ENCODE measurements at places on chromosomes 7 and 10.
A peak's percentile ranks its signal among the peaks of the same experiment; 100 is the strongest.

GRCh38 chr7:115229401-115230105 is 307.7 kb downstream of the MDFIC start:
- peaks cover 17% of the 10 kb centered on the region for H3K4me1 ChIP-seq
- DNase-seq, result no peak
- no peak overlapping the region for H3K27ac ChIP-seq
- H3K36me3 ChIP-seq, result no peaks in the 10 kb centered on the region
- no peak overlapping the region for H3K4me3 ChIP-seq

DNA sequence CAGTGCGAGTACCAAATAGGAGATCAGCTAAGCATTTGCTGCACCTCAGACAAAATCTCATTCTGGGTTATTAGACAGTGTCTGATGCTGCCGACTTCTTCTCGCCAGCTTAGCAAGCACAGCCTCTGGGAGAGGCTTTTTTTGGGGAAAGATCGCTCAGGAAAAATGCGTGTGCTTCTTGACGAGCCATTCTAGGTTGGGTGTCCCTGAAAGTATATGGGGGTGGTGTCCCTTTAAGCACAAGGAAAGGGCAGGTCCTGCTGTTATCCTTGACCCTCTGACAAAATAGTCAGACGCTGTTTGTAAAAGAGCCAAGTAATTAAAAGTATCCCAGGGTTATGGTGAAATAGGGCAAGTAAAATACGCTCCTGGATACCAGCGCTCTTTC is 540.1 kb upstream of the FZD8 start:
- no peak overlapping the region for H3K4me3 ChIP-seq
- no peaks in the 10 kb centered on the region for H3K27me3 ChIP-seq
- no peaks in the 10 kb centered on the region for H3K36me3 ChIP-seq
- H3K4me1 ChIP-seq, result peaks cover 5% of the 10 kb centered on the region
- no peak for DNase-seq
- no peak overlapping the region for H3K27ac ChIP-seq

GRCh38 chr7:362402-363096 is 72.6 kb downstream of the FOXL3 start:
- peaks cover 45% of the 10 kb centered on the region for H3K4me1 ChIP-seq
- no peaks in the 10 kb centered on the region for H3K36me3 ChIP-seq
- H3K27me3 ChIP-seq, result peaks cover 25% of the 10 kb centered on the region

- peaks cover 58% of the 10 kb centered on the region for H3K36me3 ChIP-seq
- no peak for DNase-seq
- no peak overlapping the region for H3K4me3 ChIP-seq
- no peak overlapping the region for H3K27ac ChIP-seq
- H3K27me3 ChIP-seq, result no peaks in the 10 kb centered on the region
- peaks cover 3% of the 10 kb centered on the region for H3K4me1 ChIP-seq
These were observed 38.8 kb downstream of the SND1 start for GRCh38 chr7:127690806-127691205.

DNA sequence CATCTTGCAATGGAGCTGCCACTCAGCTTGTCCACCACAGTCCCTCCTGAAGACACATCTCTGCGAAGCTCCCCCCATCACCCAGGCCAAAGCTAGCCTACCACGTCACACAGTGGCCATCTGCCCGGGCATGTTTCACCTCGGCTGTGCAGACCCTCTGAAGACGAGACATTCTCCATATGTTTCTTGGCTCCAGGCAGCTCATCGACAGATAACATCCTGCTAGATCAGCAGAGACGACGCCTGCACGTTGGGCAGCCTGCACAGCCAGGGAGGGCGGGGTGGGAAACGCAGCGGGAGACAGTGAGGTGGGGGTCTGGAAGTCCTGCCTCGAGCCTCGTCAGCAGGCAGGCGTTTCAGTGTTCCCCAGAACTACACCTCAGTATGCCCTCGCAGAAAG is 53.0 kb downstream of the PTPRN2 start:
- H3K36me3 ChIP-seq, result no peaks in the 10 kb centered on the region
- no peaks in the 10 kb centered on the region for H3K4me1 ChIP-seq
- no peak overlapping the region for H3K4me3 ChIP-seq
- peaks cover 8% of the 10 kb centered on the region for H3K27me3 ChIP-seq

GRCh38 chr7:78323118-78323517 is 524.5 kb downstream of the PHTF2 start:
- H3K4me1 ChIP-seq, result peaks cover 2% of the 10 kb centered on the region
- no peak overlapping the region for H3K27ac ChIP-seq
- no peak overlapping the region for H3K4me3 ChIP-seq
- no peaks in the 10 kb centered on the region for H3K36me3 ChIP-seq
- H3K27me3 ChIP-seq, result no peaks in the 10 kb centered on the region

DNA sequence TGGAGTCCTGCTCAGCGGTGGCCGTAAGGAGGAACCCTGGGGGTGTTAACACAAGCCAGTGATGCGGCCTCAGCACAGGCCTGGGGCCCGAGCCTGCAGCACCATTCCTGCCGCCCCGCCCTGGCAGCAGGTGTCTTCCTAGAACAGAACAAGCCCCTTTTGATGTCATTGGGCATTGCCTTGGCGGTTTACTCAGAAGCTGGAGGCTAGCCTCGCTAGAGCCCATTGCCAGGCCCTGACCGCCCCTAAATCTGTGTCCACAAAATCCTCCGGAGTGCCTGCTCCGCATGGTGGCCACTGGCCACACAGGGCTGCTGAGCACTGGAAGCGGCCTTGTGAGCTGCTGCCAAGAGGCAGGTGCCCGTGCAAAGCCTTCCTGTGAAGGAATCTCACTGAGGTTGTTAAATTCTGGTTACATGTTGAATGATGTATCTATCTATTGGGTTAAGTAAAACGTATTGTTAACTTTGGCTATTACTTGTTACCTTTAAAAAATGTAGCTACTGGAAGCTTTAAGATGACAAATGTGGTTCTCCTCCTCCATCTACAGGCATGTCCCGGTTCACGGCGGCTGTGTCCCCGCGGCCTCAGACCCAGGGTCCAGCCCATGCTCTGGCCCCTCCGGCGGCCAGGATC is 1.2 kb upstream of the INPP5A start:
- H3K36me3 ChIP-seq, result no peaks in the 10 kb centered on the region
- no peaks in the 10 kb centered on the region for H3K27me3 ChIP-seq
- DNase-seq, result peak; percentile 72
- peak overlapping the region; percentile 79 for H3K27ac ChIP-seq

DNA sequence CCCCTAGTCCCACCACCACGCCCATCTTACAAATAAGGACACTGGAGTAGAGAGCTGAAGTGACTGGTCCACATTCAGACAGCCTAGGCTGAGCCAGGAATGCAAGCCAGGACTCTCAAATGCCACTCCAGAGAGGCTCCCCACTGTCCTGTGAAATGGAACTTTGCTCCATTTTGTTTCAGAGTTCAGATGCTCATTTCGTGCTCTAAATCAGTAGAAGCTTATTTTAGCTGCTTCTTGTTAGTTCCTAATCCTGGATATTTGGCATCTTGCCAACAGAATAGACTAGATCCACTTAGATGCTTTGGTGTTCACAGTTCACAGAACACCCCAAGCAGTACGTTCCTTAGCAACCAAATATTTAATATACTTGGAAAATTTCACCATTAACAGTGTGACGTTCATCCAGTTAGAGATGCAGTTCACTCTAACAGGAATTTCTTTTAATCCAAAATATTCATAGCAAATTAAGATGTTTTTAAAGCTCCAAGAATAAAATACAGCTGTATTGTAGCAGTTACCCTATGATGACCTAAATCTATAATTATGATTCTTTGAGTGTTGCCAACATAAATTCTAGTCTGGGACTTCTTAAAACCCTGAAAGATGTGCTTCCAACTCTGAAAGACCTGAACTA is 7.3 kb downstream of the MMP21 start:
- no peak overlapping the region for H3K27ac ChIP-seq
- DNase-seq, result no peak
- no peak overlapping the region for H3K4me3 ChIP-seq
- no peaks in the 10 kb centered on the region for H3K27me3 ChIP-seq

GRCh38 chr10:97222326-97222961 is 36.7 kb upstream of the SLIT1 start:
- no peaks in the 10 kb centered on the region for H3K27me3 ChIP-seq
- H3K4me1 ChIP-seq, result no peaks in the 10 kb centered on the region
- no peak for DNase-seq
- H3K27ac ChIP-seq, result no peak overlapping the region

DNA sequence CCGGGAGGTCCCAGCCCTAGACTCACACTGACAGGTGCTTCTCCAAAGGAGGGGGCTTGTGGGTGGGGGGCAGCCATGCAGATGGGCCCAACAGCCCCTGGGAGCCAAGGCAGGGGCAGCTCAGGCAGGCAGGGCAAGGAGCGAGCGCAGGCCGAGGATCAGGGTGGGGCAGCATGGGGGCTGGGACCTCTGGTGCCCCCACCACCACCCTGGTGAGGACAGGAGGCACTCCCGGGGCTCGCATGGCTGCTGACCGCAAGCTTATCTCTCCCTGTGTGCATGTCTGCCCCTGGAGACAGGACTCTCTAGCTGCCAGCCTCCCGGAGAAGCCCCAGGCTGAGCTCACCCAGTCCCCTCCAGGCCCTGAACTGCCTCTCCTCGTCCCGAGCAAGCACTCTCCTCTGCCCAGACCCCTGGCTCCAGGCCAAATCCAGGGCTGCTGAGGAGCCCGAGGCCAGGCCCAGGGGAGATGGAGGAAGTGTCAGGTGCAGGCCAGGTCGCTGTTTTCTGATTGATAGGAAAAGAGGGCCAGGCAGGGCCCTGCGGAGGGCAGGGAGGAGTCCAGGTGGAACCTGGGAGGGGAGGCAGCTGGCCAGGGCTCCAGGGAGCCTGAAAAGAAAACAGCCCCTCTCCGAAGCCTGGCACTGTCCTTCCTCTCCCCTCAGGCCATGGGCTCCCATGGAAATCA is 39.0 kb downstream of the PDGFA start:
- H3K36me3 ChIP-seq, result no peaks in the 10 kb centered on the region
- H3K4me1 ChIP-seq, result peaks cover 7% of the 10 kb centered on the region
- H3K27ac ChIP-seq, result no peak overlapping the region
- H3K4me3 ChIP-seq, result no peak overlapping the region
- peaks cover 35% of the 10 kb centered on the region for H3K27me3 ChIP-seq
- DNase-seq, result peak; percentile 76

DNA sequence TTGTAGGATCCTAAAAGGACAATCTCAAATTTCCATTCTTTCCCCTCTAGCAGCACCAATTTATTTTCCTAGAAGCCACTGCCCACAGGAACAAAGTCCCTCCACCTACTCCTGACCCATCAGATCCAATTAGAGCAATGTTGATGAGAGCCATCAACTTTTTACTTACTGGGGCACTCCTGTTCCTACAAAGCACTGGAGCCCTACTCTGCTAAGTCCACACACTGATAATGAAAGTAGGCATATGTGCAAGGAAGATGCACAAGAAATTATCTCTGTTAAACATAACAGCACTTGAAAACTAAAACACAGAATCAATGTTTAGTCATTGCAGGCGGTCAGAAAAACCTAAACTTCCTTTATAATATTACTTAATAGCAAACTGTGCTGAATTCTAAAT is 3.6 kb downstream of the HERPUD2 start:
- no peaks in the 10 kb centered on the region for H3K27me3 ChIP-seq
- peaks cover 74% of the 10 kb centered on the region for H3K4me1 ChIP-seq
- DNase-seq, result no peak
- H3K27ac ChIP-seq, result no peak overlapping the region
- H3K36me3 ChIP-seq, result no peaks in the 10 kb centered on the region

DNA sequence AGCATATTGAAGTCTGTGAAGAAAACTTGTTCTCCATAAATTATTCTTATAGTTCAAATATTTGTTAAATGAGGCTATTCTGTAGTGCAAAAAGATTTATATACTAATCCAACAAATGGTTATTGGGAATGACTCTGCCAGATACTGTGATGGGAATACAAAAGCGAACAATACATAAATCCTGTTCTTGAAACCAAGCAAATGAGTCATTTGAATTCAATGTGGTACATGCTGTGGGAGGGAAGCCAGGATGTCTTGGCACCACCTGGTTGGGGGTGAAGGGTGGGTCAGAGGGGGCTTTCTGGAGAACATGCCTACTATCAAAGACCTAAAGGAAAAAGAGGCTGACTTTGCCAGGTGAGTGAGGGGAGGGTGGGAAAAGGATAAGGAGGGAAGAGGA is 594.2 kb downstream of the CALN1 start:
- H3K4me1 ChIP-seq, result no peaks in the 10 kb centered on the region
- no peak overlapping the region for H3K4me3 ChIP-seq
- DNase-seq, result no peak
- H3K27ac ChIP-seq, result no peak overlapping the region

DNA sequence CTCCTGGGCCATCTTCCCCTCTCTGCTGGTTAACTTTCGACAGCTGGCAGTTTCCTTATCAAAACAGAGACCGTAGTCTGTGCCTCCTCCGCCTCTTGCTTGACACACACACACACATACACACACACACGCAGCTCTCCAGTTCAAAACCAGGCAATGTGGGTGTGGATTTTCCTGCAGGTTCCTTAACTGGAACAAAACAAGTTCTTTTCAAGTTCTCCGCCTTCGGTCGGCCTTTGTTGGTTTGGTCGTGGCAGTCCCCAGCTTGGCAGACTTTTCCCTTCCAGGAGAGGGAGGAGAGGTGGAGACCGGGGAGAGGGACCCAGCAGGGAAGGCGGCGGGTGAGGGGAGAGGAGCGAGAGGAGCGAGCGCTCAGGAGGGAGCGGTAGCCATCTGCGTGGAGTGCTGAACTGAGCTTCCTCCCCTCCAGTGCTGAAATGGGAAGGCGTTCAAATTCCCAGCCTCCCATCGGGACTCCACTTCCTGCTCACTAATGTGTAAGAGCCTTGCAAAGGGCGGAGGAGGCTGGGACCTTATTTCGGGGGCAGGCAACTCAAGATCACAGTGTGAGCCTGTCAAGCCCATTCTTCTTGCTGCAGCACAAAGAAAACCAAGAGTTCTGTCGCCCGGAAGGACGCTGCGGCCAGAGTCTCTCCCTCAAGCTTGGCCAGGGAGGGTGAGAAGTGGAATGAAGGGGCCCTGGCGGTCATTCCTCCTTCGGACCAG is 120.6 kb downstream of the PRPF18 start:
- H3K36me3 ChIP-seq, result no peaks in the 10 kb centered on the region
- H3K27ac ChIP-seq, result peak overlapping the region; percentile 65
- H3K4me1 ChIP-seq, result peaks cover 68% of the 10 kb centered on the region

DNA sequence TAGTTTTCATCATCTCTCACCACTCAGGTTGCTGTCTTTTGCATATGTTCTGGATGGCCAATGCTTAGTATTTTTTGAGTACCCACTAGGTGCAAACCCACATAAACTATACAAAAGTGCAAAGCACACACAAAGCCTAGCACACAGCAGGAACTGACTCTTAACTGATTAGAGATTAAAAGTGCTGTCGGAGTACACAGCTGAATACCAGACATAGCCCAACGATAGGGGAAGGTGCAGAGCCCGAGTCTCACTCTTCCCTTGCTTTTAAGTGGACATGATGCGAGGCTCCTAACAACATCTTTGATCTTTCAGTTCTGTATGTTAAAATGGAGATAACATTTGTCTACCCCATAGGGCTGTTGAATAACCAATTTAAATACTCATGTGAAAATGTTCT is 90.8 kb downstream of the DPY19L1 start:
- H3K36me3 ChIP-seq, result no peaks in the 10 kb centered on the region
- no peak for DNase-seq
- H3K27me3 ChIP-seq, result no peaks in the 10 kb centered on the region
- H3K27ac ChIP-seq, result no peak overlapping the region
- H3K4me3 ChIP-seq, result no peak overlapping the region

GRCh38 chr10:64762861-64763260 is 1241.7 kb downstream of the REEP3 start:
- no peak overlapping the region for H3K27ac ChIP-seq
- H3K4me1 ChIP-seq, result no peaks in the 10 kb centered on the region
- H3K27me3 ChIP-seq, result no peaks in the 10 kb centered on the region
- no peak for DNase-seq
- H3K36me3 ChIP-seq, result no peaks in the 10 kb centered on the region
